ENCODE measurements at places on chromosomes 2 and 18. TPM values are rescaled to one million over a fixed set of nuclear protein-coding genes. Genes with fewer than 3 reads are reported as not detected.

- DNase-seq: no peak
These were observed 359.0 kb downstream of the TSN start for GRCh38 chr2:122114421-122114820.

Gene CFAP221
- total RNA-seq: 2.8 TPM

GRCh38 chr2:189557373-189557772 lies 23.2 kb downstream of the SLC40A1 start:
- no peak for DNase-seq

DNA sequence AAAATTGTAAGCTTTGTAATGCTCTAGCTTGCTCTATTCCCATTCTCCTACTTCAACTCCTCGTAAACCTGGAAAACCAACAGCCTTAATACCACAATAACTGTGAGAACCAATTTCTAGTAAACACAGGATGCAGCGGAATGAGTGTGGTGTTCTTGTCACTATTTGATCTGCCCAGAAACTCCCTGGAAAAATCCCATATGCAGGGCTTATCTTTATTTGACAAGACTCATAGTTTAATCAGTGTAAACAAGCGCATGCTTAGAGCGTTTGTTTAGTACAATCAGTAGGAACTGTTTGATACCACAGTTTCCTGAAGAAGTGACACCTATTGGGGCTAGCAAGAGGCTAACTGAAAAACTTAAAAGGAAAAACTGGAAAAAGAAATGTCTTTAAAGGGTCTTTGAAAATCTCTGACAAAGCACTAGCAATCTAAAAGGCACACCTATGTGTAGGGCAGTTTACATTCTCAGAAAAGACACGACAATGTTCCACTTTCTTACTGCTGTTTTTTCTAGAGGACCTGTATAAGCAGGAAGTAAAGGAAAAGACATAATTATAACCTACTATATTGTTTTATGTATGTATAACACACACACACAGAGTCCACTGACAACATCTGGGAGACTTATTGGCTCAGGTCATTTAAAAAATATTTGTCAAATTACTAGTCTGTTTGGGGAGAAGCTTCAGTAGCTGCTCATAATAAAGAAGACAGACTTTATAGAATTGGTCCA lies 241.4 kb upstream of the KLHL14 start:
- no peak for DNase-seq

DNA sequence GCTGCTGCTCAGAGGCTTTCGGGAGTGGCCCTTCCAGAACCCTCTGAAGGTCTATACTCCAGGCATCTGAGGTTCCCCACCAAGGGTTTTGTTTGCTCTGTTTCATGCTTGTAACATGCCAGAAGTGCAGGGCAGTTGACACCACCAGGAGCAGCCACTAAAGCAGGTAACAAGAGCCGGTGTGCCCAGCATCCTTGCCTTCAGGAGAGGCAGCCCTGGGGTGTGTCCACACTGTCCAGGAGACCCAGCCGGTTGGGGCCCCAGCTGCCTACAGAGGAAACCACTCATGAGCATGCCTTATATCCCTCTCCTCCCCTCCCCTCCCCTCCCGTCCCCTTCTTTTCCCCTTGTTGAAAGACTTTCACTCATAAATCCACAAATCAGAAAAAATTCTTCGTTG lies 93.1 kb downstream of the CD8B2 start:
- DNase-seq: no peak
